Bronchial epithelial cell (primary cell): ENCODE measurements at places on chromosomes 1 and 21. TPM values are rescaled to one million over a fixed set of nuclear protein-coding genes. Genes with fewer than 3 reads are reported as not detected.

DNA sequence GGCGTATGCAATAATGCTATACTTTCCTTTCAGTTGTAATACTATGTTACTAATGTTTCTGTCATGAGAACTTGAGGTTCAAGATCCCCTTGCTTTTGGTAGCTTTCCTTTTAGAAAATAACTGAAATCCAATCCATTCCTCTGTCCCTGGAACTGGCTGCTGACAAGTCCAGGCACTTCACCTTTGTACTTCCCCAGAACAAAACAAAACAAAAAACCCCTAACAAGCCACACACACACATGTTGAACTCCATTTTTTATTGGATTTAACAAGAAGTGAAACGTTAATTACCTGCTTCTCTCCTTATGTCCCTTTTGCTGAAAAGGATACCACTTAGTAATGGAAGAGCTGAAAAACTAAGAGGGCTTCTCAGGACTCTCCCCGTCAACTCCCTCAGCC lies 26.1 kb upstream of the SDC3 start:
- peak; percentile 66 for DNase-seq

GRCh38 chr21:43944078-43944633 lies 68.0 kb upstream of the TRAPPC10 start:
- DNase-seq = no peak

DNA sequence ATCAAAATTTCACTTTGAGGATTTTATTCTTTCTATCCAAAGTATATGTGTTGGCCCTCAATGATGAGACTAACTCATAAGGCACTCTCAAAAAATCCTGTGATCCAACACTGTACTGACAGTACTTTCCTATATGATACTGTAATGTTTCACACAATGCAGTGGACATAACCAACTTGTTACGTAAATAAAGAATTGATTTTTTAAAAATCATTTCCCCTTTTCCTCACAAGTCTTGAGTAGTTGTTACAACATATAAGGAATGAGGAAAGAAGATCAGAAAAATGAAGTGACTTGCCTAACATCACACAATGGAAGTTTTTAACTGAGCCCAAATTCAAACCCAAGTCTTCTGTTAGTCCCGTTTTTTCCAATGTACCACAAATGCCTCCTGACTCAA lies 17.2 kb downstream of the PTP4A2 start:
- DNase-seq = no peak

DNA sequence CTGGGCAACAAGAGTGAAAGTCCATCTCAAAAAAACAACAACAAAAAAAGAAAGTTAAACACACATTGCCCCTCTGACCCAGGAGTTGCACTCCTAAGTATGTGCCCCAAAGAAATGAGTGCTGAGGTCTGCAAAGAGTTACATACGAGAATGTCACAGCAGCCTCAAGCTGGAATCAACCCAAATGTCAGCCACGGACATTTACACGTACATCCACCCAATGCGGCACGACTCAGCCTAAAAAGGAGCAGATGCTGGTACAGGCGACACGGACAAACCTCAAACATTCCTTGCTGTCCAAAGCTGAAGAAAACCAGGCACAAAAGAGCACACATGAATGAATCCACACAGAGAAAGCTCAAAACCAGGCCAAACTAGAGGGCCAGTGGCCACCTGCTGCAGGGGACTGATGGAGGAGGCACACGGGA lies 46.8 kb upstream of the ECE1 start:
- no peak for DNase-seq

Gene CELA2B
- total RNA-seq = not detected in 2 replicates

Gene SEMA4A
- 1.8 and 16.9 TPM in 2 replicates for total RNA-seq

Gene DYNLT5
- not detected in 2 replicates for total RNA-seq

Gene CDA
- total RNA-seq = 0.79 and 1.4 TPM in 2 replicates
